Activated T-helper 2 cell treated with anti-CD3 and anti-CD28 coated beads, Interferon-gamma antibody, Interleukin-2, Interleukin-4, amounts not matched to agents 10 μg/mL and 5 μg/mL and 100 μg/mL, durations not matched to agents 14 hours and 24 hours and 36 hours (primary cell): ENCODE measurements at places on chromosomes 6 and 20.

DNA sequence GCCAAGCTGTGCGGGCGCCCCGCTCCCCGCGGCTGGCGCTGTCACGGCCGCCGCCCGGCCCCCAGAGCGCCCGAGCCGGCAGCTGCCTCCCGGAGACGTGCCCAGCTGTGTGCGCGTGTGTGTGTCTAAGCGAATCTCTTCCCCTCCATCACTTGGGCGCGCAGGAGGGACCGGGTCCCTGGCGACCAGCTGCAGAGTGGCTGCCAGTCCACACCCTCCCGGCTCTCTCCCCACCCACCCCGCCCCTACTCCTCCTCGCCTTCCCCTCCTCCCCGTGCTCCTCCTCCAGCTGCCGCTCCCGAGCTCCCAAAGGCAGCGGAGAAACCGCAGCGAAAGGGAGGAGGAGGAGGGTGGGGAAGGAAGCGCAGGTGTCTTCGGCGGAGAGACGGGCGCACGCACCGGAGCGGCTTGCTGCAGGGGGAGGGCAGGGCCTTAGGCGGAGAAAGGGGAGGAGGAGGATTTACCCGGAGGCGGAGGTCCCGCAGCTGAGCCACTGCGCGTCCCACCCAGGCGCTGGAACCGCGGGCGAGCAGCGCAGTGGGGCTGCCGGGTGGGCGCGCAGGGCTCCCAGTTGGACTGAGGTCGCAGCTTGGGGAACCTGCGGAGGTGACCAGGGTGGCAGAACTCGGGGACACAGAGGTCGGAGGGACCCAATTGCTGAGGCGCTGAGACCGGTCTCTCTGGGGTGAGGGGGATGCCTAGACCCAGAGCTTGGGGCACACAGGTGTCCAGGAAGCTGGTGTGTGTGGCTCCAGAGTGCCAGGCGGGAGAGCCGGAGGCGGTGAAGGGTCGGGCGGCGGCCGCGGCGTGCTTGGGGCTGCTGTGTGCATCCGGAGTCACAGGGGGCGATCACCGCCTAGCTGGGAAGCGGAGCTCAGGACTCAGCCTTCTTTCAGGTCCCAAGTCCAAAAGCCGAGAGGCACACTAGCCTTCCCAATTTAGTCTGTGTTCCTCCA lies at the start of gene HS3ST5:
Gene HS3ST5 (minus strand): TSS at position 198 of the 956 bp plus-strand sequence. CDS start 280,178 bp downstream, outside the sequence.
- DNase-seq = no peak

DNA sequence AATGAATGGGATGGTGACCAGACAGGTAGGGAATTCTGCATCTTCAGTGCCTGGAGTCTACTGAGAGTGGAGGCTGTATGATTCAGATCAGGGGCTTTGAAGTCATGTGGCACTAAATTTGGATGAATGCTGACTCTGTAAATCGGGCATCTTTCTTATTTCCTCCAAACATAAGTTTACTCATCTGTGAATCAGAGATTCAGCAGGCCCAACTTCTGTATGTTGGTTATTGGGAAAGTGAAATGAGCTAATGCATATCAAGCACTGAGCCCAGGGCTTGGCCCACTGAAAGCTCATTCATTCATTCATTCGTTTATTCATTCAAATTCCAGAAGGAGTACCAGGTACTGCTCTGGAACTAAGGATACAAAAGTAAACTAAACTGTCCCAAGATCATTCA lies 192.3 kb upstream of the RIN2 start:
- no peak for DNase-seq

- no peak for DNase-seq
These were observed 60.2 kb downstream of the PSMG4 start for GRCh38 chr6:3318821-3319540.

GRCh38 chr6:164408868-164409267 lies 900.5 kb downstream of the C6orf118 start:
- no peak for DNase-seq

DNA sequence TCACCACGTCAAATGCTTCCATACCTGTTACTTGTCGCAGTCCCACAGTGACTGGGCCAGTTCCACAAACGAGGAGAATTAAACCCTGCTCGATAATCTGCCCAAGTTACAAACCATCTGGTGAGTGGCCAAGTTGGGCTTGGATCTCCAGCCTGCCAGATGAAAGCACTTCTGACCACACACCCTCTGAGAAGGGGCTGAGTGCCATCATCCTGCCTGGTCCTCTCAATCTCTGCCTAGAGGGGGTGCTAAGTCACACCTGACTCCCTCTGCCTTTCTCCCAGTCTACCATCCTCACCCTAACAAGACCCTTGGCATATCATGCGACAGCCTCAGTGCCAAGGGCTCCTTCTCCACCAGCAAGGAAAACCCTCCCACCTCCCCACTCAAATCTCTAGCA lies 15.8 kb downstream of the RRP36 start:
- no peak for DNase-seq

DNA sequence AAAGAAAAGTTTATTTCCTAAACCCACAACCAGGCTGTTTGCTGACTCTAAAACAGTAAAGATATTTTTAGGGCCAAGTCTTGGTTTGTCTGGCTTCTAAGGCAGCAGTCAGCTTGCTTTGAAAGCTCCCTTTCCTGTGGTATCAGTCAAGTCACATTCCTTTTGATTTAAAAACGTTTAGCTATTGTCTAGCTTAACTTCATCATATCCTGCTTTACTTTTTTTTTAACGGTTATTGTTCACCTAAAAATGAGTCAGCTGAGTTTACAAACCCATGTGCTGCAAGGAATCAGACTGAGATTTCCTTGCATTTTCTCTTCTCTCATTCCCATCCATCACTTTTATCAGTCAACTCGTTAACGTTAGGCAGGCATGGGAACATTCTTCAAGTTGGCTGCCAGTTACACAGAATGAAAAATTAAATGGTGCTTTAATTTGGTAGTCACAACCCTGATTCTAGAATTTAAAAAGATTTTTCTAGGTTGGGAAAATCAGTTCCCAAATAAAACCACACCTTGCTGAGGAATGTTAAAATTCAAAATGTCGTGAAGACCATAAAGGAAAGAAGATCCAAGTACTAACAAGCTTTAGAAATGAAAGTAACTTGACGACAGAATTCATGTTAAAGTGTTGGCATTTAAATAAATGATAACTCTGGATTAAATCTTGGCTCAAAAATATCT lies 45.9 kb downstream of the ELOVL5 start:
- DNase-seq = no peak

DNA sequence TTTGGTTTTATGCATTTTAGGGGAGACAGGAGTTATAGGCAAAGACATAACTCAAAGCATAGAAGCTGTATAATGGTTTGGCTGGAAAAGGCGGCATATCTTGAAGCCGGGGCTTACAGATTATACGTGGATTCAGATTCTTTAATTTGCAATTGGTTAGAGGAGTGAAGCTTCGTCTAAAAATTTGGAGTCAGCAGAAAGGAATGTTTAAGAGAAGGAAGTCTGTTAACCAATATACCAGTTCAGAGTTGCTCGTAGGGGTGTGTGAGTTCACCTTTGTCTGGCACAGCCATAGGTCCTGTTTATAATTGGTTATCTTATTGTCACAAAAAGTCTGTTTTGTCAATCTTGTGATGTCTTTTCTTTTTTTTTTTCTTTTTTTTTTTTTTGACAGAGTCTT lies 8.9 kb downstream of the ARHGAP40 start:
- DNase-seq = no peak

GRCh38 chr6:30399390-30400058 lies 54.6 kb downstream of the RPP21 start:
- no peak for DNase-seq

DNA sequence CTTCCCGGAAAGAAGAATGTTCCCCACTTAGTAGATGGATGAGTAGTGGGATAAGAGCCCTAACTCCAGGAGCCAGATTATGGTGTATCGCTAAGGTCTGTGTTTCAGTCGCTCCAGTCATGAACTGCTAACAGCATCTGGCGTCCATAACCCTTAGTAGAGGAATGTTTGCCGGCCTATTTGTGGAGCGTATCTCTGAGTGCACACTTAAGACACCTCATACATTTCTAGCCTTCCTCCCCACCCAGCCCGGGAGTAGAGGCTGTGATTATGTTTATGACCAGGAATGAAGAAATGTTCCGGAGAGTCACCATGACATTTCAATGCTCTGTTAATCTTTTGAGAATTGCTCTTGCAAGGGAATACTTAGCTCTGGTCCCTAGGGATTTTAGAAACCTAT lies 251.1 kb upstream of the SOX4 start:
- DNase-seq = no peak

DNA sequence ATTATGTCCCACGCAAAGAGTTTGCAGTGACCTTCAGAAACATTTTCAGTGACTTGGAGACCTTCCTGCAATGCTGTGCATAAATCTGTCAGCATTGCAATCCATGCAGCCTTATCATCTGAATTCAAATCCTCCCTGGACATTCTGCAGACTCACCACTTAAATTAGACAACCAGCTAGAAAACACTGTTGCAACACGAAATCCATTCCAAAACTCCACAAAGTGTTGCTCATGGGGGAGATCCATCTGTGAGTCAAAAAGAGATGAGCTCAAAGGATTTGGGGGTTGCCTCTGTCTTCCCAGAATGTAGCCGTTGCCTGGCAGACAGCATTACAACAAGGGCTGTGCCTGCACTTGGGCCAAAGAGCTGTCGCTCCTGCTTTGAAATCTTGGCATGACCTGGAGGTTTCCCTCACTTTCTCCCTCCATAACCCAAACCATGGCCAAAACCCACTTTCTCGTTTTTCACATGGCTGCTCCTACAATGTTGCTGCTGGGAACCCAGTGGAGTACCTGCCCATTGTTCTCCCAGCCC lies 163.5 kb upstream of the CDYL start:
- no peak for DNase-seq

DNA sequence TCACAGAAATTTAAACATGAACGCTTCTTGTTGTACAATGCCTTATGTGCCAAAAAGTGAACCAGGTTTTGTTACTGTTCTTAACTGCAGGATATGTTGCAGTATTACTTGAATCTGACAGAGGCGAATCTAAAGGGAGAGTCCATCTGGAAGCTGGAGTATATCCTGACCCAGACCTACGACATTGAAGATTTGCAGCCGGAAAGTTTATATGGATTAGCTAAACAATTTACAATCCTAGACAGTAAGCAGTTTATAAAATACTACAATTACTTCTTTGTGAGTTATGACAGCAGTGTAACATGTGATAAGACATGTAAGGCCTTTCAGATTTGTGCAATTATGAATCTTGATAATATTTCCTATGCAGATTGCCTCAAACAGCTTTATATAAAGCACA lies 19.9 kb downstream of the SMPDL3A start:
- DNase-seq = no peak

- DNase-seq = no peak
These were observed 65.6 kb downstream of the ATP9A start for GRCh38 chr20:51702556-51702955.

- DNase-seq = no peak
These were observed 221.7 kb upstream of the HTR1E start for GRCh38 chr6:86715676-86716075.

DNA sequence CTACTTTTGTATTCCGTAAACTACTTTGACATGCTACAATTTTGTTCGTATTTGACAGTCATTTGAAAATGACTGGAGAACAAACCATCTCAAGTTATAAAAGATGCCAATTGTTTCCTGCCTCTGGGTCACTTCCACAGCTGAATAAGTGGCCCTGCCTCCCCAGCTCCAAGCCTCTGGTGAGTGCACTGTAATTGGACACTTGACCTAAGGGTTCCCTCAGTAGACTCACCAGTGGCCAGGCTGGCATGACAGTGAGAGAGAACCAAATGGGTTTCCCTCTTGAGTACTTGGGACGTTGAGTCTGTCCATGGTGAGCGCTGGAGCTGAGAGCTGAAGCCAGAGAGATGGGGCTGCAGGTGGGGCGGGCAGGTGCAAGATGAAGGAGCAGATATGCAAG lies 57.1 kb downstream of the SLC35D3 start:
- DNase-seq = no peak

GRCh38 chr20:23630392-23630849 lies 7.3 kb downstream of the CST3 start:
- DNase-seq = no peak

DNA sequence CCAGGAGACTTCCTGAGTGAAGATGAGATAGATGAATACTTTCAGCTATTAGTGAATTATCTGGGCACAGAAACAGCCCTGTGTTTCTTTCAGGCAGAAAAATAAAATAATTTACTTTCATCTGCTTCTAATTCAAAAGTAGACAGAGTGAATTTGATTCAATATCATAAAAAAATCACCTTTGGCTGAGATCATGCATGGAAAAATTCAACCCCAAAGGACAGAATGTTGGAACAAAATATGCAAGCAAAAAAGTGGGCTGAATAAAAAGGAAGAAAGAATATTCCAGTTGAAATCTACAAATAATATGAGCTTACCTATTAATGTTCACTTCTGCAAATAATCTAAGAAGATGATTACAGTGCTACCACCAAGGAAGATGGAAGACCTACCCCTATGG lies 546.9 kb downstream of the TFAP2B start:
- no peak for DNase-seq

- no peak for DNase-seq
These were observed 59.0 kb upstream of the EEF1A1 start for GRCh38 chr6:73579851-73580246.

- no peak for DNase-seq
These were observed 41.1 kb upstream of the OSTM1 start for GRCh38 chr6:108115598-108116058.

GRCh38 chr20:35796571-35796970 lies 24.8 kb downstream of the PHF20 start:
- no peak for DNase-seq

- no peak for DNase-seq
These were observed 265.1 kb upstream of the PRDM1 start for GRCh38 chr6:105821027-105821426.

DNA sequence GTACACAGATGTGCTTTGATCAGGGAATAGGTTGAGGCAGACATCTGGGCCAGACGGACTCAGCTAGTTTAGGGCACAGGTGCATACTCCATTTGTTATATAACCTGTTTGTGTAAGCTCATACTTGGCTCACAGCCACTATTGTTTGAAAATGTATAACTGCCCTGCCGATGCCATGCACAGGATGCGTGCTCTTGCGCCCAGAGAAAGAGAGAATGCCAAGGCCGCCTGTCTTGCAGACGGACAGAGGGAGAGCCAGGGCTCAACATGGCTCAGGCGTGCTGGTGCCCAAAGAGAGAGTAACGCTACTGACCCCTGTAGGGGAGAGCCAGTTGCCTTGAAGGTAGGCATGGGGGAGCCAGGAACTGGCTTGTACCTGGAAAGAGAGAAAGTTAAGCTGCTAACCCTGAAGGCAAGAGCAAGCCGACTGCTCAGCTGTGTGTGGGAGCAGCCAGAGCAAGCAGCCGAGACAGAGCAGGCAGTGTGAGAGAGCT lies 57.7 kb downstream of the FAM229B start:
- DNase-seq = no peak

DNA sequence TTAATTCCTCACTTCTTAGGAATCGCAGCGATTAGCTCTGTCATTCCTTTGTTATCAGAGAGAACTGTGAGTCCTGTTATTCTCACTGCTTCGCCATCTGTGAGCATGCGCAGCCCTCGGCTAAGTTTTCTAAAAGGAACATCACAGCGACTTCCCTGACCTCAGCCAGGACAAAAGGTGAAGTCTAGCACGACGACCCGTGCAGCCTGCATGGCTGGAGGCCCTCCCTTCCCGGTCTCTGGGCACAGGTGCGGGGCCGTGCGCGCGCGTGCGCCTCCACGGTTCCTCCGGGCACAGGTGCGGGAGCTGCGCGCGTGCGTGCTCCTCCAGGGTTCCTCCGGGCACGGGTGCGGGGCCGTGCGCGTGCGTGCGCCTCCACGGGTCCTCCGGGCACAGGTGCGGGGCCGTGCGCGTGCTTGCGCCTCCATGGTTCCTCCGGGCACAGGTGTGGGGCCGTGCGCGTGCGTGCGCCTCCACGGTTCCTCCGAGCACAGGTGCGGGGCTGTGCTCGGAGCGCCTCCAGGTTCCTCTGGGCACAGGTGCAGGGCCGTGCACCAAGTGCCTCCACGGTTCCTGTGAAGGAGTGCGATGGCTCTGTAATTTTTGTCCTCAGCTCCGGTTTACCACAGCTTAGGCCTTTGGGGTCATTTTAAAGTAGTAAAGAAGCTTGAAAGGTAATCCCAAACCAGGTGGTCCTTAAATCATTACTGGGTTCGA lies 212.3 kb downstream of the ERMARD start:
- no peak for DNase-seq
